MCF 10A (cell line): ENCODE measurements at places on chromosomes 16 and 17. TPM values are rescaled to one million over a fixed set of nuclear protein-coding genes. Genes with fewer than 3 reads are reported as not detected.

Gene HIC1
- total RNA-seq = 0.59 and 1.0 TPM in 2 replicates

Gene GDPD3
- total RNA-seq = 0.49 and 1.5 TPM in 2 replicates

Gene FN3K
- 1.3 and 4.0 TPM in 2 replicates for total RNA-seq

Gene QPRT
- total RNA-seq = not detected in 2 replicates

Gene SEZ6
- not detected in 2 replicates for total RNA-seq

Gene PRSS36
- total RNA-seq = 0.49 and 1.0 TPM in 2 replicates
